ENCODE measurements at places on chromosomes 11 and 22.

DNA sequence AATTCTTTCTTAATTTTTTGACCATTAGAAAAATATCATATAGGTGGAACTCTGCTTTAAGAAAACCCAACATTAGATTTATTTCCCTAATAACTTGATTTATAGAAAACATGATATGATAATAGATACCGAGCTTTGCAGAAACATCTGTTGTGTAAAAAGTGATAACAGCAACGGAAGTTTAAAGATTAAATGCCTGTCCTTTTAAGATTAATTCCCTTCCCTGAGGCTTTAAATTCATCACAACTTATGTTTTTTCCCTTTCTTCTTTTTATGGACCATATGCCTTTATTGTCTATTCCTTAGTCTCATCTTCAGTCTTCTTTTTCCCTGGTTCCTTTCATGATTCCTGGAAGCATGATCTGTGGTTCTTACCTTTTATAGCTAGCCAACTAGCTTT, 1.9 kb downstream of the USP47 start:
- no peak for DNase-seq

- peak; percentile 60 for DNase-seq
Measured at GRCh38 chr11:441418-442274, at the start of gene ANO9. TSS of gene ANO9 (minus strand) at chr11:442011. CDS start at chr11:441926, 85 bp downstream.

DNA sequence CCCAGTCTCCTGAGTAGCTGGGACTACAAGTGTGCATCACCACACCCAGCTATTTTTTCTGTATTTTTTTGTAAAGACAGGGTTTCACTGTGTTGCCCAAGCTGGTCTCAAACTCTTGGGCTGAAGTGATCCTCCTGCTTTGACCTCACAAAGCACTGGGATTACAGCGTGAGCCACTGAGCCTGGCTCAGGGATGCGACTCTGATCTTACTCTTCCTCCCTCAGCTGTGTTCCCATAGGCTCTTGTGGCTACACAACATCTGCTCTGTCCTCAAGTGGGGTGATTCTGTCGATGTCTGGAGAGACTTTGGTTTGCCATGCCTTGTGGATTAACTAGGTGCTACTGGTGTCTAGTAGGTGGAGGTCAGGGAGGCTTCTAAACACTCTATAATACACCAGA, 127.0 kb upstream of the SERPIND1 start:
- DNase-seq, result no peak

- DNase-seq, result no peak
Measured at GRCh38 chr11:118214210-118214914, 10.4 kb downstream of the JAML start.

DNA sequence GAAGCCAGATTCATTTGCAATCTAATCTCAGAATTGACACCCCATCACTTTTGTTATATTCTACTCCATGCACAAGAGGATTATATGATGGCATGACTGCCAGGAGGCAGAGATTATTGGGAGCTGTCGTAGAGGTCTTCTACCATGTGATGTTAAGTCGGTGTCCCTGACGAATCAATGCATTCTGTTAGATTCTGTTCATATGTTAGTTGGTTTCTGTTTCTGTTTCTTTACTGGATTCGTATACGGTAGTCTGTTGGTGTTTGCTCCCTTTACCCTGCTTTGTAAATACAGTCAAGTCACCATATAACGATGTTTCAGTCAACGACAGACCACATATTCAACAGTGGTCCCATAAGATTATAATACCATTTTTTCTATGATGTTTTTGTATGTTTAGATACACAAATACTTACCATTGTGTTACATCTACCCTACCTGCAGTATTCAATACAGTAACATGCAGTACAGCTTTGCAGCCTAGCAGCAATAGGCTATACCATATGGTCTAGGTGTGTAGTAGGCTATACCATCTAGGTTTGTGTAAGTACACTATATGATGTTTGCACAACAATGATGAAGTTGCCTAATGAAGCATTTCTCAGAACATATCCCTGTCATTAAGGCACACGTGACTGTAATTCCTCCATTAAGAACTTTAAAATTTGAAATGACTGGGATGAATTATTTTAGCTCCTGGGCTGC, 22.8 kb upstream of the RASSF10 start:
- DNase-seq, result no peak

- DNase-seq, result peak; percentile 40
Measured at GRCh38 chr11:83157594-83158356, 844 bp downstream of the PCF11 start.

DNA sequence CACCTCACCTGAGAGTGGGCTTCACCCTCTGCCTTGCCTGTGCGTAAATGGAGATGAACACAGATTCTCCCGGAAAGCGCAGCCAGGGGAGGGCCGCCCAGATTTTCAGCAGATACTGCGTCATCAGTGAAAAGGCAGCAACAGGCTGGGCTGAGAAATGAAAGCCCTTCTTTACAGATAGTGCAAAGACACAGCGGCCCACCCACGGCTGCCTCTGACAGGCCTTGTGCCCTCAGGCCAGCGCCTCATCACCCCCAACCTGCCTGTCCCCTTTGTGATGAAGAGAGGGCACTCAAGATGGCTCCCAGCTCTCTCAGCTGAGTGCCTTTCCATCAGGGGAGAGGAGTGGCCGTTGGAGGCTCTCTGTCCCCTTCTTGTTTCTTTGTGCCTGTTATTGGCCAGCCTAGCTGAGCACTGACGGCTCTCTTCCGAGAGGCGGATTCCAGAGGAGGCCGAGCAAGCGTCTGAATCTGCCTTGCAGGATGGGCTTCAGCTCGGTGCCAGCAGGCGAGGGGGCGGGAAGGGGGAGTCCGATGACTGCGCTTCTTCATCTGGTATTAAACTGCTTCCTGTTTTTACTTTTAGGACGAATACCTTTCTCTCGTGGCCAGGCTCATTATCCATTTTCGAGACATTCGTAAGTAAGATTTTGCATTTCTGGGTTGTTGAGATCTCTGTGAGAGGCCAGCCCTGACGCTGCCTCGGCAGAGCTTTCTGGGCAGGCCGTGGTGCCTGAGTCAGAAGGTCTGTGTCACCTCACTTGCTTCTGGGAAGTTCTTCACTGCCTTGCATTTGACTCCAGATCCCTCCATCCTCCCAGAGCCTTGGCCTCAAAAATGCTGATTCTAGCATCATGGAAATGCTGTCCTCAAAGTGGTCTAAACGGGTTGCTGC, 43.7 kb downstream of the MED15 start:
- DNase-seq, result peak; percentile 58

GRCh38 chr11:125435461-125436238, 60.4 kb downstream of the FEZ1 start:
- DNase-seq, result no peak

GRCh38 chr22:36773935-36774334, 2.0 kb downstream of the IFT27 start:
- DNase-seq, result no peak

DNA sequence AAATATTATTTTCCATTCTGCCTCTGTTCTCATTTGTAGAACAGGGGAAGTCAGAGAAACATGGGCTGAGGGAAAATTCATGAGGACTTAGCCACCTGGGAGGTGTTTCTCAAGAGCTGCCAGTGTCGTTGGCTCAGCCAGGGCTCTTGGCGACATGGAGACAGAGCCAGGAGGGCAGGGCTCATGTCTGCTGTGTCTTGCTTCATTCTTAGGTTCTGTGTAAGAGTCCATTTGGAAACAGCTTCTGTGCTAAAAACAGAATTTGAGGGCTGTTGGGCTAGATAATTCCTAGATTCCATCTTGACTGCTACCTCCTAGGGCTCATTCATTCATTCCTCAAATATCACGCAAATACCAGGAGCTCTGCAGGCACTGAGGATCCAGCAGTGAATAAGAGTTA, 15.1 kb upstream of the MRGPRX2 start:
- DNase-seq, result no peak

DNA sequence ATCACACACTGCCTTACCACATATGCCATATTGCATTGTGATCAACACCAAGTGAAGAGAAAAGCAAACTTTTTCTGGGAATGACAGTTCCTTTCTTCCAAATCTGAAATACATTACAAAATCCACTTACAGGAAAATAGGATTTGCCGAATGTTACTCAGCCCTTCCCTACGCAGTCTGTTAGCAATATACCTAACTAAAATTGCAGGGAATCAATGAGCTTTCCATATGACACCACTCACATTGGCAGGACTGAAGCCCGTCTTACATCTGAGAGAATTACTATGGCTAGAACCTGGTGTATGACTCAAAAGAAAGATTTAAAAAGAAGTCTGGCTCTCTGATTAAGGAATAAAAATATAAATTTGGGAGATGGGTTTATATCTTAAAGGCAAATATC, 136.0 kb downstream of the LRRC4C start:
- no peak for DNase-seq

DNA sequence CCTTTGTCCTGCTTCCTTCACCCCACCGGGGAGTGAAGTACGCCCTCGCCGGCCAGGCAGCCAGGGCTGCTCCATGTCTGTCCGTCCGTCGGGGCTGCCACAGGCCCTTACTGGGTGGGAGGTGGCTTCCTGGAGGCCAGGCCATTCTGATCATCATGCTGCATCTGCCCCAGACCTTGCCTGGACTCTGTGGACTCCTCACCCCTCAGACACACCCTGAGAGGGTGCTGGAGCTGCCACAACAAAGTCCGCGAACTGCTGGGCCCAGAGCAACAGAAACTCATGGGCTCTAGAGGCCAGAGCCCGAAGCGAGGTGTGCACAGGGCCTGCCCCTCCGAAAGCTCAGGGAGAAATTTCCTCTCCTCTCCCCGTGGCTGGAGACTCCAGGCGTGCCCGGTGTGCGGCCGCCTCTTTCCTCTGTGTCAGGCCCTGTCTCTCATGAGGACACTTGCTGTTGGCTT, 124.2 kb downstream of the KCNQ1OT1 start:
- no peak for DNase-seq

DNA sequence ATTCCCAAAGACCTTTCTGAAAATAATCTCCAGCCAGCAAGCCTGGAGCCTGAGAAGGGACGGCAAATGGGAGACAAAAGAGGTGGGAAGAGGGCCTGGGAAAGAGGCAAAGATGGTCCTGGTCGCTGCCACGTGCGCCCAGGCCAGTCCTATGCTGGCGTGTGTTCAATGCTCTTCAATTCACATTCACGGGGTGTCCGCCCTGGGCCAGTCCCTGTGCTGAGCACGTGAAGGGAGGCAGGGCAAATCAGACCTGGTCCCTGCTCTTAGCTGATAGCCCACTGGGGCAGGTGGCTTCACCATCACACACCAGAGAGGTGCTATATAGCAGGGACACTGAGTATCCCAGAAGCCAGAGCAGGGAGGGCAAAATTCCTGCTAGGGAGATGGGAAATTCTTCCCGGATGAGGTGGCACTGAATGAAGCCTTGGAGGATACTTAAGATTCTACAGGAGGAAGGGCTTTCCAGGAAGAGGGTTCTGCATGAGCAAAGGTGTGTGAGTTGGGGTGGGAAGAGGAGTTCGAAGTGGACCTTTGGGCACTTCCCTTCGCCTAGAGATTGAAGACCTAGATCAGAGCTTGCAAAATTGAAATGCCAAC, 148.2 kb downstream of the CHST1 start:
- no peak for DNase-seq

GRCh38 chr22:39360674-39361413, 11.1 kb downstream of the SYNGR1 start:
- DNase-seq, result no peak

DNA sequence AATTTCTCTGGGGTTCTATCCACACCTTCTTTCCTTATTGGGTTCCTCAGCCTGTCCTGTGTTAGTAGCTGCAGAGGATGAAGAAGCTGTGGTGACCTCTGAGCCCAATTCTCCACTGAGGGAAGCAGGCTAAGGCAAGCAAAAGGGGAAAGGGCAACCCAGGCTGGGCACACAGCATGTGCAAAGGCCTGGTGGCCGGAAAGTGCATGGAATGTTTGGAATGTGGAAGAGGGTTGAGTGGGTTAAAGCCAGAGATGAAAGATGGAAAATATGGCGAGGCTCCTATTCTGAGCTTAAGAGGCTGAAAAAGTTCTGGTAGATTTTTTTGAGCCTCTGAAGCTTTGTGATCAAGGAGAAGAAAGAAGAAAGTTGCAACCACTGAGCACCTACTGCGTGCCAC, 247.1 kb downstream of the MIAT start:
- no peak for DNase-seq

DNA sequence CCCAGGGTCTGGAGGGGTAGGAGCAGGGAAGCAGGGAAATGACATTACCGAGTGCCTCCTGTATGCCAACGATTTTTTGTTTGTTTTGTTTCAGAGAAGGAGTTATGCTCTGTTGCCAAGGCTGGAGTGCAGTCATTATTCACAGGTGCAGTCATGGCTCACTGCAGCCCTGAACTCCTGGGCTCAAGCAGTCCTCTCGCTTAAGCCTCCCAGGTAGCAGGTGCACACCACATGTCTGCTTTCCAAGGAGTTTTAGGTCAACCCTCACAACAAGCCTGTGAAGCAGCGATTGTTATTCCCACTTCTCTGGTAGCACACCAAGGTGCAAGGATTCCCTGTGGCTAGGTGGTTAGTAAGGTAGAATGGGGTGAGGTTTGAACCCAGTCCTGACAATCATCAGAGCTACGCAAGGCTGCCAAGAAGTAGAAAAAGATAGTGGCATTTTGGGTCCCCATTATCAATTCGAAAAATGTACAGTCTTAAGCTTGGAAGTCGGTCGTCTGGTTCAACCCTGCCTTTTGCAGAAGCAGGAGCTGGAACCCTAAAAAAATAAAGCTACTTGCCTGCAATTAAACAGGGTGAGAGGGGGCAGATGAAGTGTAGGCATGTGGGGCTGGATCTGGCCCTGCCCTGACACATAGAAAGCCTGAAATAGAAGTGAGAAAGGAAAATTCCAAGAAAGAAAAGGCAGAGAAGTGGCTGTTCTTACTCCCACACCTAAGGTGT, 9.1 kb downstream of the UCP3 start:
- DNase-seq, result no peak

DNA sequence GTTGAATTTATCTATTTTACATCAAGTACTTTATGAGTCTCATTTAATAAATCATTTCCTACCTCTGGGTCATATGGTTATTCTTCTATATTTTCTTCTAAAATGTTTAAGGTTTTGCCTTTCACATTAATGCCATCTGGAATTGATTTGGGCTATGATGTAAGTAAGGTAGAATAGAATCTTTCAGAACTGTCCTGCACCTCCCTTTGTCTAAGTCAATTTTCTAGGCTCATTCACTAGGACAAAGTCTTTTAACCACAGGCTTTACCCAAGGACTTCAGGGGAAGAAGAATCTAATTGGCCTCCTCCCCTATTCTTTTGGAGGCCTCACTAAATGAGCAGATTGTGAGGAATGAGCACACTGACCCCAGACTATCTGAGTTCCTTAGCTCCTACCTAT, 146.0 kb downstream of the BBOX1 start:
- DNase-seq, result no peak

- DNase-seq, result no peak
Measured at GRCh38 chr11:22340701-22341587, 2.8 kb downstream of the SLC17A6 start.

Data from stimulated activated naive CD4-positive, alpha-beta T cell treated with Interleukin-2 at 50 U/mL for 16 hours (primary cell).